Motor neuron (in vitro differentiated cells): ENCODE measurements at places on chromosomes 2 and 18. TPM values are rescaled to one million over a fixed set of nuclear protein-coding genes. Genes with fewer than 3 reads are reported as not detected.

RASGRP3 gene
- 1.8 and 2.8 TPM in 2 replicates for total RNA-seq

CCDC102B gene
- total RNA-seq = 9.7 and 9.9 TPM in 2 replicates

COLEC11 gene
- total RNA-seq = 0.34 TPM in 1 of 2 replicates, not detected in the other

GPR35 gene
- 0.50 and 0.62 TPM in 2 replicates for total RNA-seq

B4GALT6 gene
- 11.4 and 15.1 TPM in 2 replicates for total RNA-seq

TLX2 gene
- not detected in 2 replicates for total RNA-seq

CNGA3 gene
- 3.8 and 3.9 TPM in 2 replicates for total RNA-seq

IL1RN gene
- 1.1 and 1.3 TPM in 2 replicates for total RNA-seq

MFSD6 gene
- total RNA-seq = 11.3 and 11.7 TPM in 2 replicates

MAP3K19 gene
- 0.66 and 0.87 TPM in 2 replicates for total RNA-seq

UGT1A7 gene
- total RNA-seq = 0.09 and 0.16 TPM in 2 replicates

SFXN5 gene
- total RNA-seq = 7.0 and 8.5 TPM in 2 replicates

AQP12B gene
- total RNA-seq = 0.16 and 0.25 TPM in 2 replicates

ARL5A gene
- total RNA-seq = 42.0 and 42.1 TPM in 2 replicates

STARD6 gene
- 0.43 and 0.63 TPM in 2 replicates for total RNA-seq

NAPG gene
- total RNA-seq = 38.0 and 41.4 TPM in 2 replicates

NOSTRIN gene
- 0.11 and 0.44 TPM in 2 replicates for total RNA-seq

DTNA gene
- 44.6 and 44.9 TPM in 2 replicates for total RNA-seq

STK17B gene
- 6.3 and 7.8 TPM in 2 replicates for total RNA-seq

SLC9A4 gene
- 0.13 and 0.23 TPM in 2 replicates for total RNA-seq

SLC20A1 gene
- 62.2 and 68.5 TPM in 2 replicates for total RNA-seq

C2orf66 gene
- 5.8 and 7.3 TPM in 2 replicates for total RNA-seq

ARL4C gene
- total RNA-seq = 56.1 and 57.2 TPM in 2 replicates

ZNF804A gene
- total RNA-seq = 4.8 and 5.4 TPM in 2 replicates

CROCC2 gene
- total RNA-seq = 0.75 TPM in 1 of 2 replicates, not detected in the other

ASB1 gene
- total RNA-seq = 12.1 and 13.4 TPM in 2 replicates

AGXT gene
- total RNA-seq = 0.18 and 0.33 TPM in 2 replicates

ANKRD30B gene
- not detected in 2 replicates for total RNA-seq

HK2 gene
- total RNA-seq = 11.3 and 24.8 TPM in 2 replicates

SCTR gene
- total RNA-seq = not detected in 2 replicates

TUBB8B gene
- total RNA-seq = 1.3 and 1.4 TPM in 2 replicates

PTPRN gene
- 109 and 159 TPM in 2 replicates for total RNA-seq

NEB gene
- total RNA-seq = 3.9 and 5.0 TPM in 2 replicates

CYS1 gene
- total RNA-seq = 0.71 and 0.97 TPM in 2 replicates

MITD1 gene
- total RNA-seq = 16.2 and 20.2 TPM in 2 replicates

PLEKHB2 gene
- total RNA-seq = 89.5 and 101 TPM in 2 replicates

POTEI gene
- 0.38 and 0.39 TPM in 2 replicates for total RNA-seq

SPP2 gene
- not detected in 2 replicates for total RNA-seq

GDF7 gene
- total RNA-seq = 0.22 and 0.44 TPM in 2 replicates

NGEF gene
- 10.6 and 11.8 TPM in 2 replicates for total RNA-seq

GNAL gene
- 23.5 and 31.0 TPM in 2 replicates for total RNA-seq

TIGD1 gene
- total RNA-seq = 17.0 and 18.8 TPM in 2 replicates

TRIM43 gene
- 0.31 TPM in 1 of 2 replicates, not detected in the other for total RNA-seq

SERPINB12 gene
- total RNA-seq = not detected in 2 replicates
